SJSA1 (cell line): ENCODE measurements at places on chromosomes 1 and 21. TPM values are rescaled to one million over a fixed set of nuclear protein-coding genes. Genes with fewer than 3 reads are reported as not detected.
A peak's percentile ranks its signal among the peaks of the same experiment; 100 is the strongest.

The TNFAIP8L2 gene
- not detected in 2 replicates for total RNA-seq

The SPRR2A gene
- total RNA-seq: not detected in 2 replicates

DNA sequence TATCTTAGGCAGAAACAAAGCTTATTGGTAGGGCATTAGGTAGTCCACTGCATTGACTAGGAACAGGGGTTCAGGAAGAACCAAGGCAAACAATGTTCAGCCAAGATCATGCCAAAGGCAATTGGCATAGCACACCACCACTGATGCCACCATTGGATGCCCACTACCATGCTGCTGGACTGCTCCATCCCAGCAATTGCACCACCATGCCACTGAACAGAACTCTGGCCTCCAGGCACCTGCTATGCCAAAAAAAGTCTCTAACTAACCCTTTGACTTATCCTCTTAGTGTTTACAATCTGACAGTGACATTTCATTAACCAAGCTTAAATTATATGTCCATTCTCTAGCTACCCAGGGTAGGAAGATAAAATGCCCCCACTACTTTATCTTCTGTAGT is 509.6 kb upstream of the CAMK1G start:
- no peak for DNase-seq

DNA sequence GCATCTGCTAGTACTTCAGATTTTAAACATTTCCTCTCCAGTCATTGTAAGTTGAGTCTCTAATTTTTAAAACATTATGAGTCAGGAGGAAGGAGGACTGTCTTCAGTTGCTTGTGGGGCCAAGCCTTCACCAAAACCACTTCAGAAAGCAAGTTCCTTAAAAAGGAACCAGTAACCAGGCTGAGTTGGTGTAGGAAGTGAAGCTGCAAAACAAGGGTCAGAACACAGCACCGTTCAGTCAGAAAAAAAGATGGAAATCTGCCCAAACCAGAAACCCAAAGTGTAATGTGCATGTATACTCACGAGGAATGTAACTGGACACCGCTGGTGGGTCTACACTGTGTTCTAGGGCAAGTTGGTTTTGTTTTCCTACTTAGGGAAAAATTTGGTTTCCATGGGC is 402.1 kb downstream of the SETD4 start:
- no peak for DNase-seq

DNA sequence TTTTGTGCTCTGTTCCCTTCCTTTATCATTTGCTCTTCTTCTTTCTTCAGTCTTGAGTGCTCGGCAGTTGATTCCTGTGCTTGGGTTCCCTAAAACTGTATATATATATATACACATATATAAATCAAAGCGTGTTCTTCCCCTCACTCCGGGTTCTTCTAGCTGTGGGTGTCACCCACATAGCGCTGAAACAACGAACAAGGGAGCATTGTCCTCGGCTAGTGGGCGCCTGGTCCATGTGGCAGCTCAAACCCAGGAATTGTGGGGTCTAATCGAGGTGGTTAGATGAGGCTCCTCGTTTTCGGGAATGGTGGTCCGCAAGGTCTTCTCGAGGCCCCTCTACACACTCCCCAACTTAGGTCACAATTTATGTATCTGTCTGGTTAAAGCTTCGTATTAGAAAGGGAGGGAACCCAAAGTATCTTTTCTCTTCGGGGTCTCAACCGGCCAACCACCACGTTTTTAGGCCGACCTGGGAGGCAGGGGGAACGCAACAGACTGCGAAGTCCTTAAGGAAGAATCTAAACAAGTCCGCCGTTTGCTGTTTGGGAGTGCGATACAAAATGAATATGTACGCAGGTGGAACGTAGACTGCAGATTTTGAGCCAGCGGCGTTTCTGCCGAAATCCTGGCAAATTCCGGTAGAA is 504 bp upstream of the SDHC start:
- peak; percentile 29 for DNase-seq

GRCh38 chr1:209876078-209876800 is 48.5 kb downstream of the UTP25 start:
- DNase-seq: no peak

DNA sequence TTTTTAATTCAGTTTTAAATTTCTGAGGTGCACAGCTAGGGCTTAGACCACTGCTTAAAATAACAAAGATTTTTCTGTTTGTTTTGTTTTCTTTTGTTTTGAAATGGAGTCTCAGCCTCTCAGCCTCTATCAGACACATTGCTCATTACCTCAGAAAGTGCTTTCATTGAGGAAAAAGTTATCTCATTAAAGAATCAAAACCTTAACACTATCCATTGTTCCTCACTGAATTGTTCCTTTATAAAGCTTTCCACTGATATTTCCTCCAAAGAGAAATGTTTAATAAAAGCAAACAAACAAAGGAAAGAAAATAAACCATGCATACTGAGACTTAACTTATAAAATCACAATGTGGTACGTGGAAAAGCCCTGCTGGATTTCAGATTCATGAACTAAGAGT is 63.8 kb downstream of the SIPA1L2 start:
- DNase-seq: no peak

GRCh38 chr1:68363339-68363738 is 86.4 kb downstream of the RPE65 start:
- DNase-seq: no peak

DNA sequence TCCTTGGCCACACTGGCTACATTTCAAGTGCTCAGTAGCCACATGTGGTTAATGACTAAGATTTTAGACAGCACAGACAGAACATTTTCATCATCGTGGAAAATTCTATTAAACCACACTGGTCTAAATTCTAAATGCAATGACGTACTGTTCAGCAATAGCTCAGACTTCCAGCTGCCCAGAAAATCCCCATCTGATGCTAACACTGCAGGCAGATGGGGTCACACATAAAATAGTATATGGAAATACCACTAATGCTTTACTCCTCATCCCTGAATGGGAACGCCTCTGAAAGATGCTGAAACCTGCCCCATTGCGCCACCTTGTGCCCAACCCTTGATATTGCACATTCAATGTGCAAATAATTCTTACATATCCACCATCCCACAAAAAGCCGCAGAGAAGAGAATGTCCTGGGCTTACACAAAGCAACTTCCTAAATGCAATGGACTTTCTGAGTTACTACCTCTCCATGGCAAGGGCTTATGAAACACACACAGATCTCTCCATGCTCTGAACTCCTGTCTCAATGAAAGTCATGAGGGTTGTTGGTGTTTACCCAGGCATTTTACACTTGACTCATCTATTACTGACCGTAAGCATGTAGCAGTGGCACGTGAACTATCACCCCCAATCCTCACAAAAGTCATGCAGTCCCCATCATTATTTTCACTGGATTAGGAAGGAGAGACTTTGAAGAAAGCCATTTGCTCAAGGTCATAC is 20.3 kb upstream of the SLC5A9 start:
- DNase-seq: peak; percentile 53

DNA sequence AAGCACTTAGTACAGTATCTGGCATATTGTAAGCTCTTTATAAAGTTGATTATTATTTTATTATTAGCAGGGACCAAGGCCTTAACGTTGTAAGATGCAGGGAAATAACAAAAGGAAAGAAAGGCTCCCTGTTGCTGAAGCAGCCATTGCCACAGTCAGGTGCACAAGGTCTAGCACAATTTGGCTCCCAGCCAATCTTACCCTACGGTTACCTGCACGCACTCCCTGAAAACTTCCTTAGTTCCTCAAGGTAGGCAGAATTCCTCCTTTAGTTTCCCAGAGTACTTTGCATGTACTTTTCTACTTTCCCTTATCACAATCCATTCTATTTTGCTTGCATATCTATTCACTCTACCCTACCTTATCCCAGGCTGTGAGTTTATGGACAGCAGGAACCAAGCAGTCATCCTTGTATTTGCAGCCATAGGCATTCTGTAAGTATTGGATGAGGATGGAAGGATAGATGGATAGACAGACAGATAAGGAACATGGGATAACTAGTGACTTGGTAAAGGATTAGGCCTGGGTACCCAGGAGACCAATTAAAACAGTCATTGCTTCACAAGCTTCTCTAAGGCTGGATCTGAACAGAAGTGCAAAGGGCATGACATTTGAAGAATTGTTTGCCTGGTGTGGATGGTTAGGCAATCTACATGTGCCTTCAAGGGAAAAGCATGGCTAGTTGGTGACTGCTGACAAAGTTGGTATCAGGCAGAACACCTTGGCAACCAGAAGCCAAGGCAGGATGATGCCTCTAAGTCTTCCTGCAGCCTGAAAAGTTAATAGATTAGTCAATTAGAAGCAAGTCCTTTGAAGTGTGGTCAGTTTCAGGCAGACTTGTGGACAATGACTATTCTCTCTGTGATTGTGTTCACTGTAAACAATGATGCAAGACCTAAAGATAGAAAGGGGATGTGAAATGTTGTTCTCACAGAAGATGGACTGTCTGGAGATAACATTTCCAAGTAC is 20.8 kb upstream of the JAK1 start:
- DNase-seq: no peak

DNA sequence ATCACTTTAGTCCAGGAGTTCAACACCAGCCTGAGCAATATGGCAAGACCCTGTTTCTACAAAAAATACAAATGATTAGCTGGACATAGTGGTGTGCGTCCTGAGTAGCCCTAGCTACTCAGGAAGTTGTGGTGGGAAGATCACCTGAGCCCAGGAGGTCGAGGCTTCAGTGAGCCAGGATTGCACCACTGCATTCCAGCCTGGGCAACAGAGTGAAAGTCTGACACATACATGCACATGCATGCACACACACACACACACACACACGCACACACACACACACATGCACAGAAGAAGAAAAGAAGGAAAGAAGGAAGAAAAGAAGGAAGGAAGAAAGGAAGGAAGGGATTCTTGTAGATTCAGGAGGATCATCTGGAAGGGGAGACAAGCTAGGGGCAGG is 104.4 kb upstream of the USP25 start:
- no peak for DNase-seq

- DNase-seq: no peak
These were observed 372.3 kb downstream of the HLX start for GRCh38 chr1:221251580-221251979.
